ENCODE measurements at places on chromosomes 12 and 14.

DNA sequence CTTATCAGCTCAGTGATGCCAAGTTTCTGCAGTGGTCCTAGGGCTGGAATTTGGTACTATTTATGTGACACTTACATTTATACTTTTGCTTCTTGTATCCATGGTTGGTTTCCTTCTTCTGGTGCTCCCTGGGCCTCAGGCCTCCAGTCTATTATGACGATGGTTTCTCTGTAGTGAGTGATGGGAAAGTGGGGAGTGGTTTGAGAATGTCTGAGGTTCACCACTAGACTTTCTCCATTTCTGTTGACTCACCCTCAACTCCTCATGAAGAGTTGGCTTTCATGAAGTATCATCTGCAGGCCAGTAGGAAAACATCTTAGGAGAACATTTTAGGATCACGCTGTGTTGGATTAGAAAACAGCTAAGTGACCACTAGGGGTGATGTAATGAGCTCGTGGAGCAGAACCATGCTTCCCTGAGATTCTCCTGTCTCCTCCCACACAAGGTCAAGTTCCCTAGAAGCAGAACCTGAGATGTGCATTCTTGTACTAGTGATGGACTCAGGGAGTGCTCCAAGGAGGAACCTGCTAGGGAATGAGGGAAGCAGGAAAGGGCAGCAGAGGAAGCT is 32.1 kb downstream of the RPH3A start:
- DNase-seq, result no peak

DNA sequence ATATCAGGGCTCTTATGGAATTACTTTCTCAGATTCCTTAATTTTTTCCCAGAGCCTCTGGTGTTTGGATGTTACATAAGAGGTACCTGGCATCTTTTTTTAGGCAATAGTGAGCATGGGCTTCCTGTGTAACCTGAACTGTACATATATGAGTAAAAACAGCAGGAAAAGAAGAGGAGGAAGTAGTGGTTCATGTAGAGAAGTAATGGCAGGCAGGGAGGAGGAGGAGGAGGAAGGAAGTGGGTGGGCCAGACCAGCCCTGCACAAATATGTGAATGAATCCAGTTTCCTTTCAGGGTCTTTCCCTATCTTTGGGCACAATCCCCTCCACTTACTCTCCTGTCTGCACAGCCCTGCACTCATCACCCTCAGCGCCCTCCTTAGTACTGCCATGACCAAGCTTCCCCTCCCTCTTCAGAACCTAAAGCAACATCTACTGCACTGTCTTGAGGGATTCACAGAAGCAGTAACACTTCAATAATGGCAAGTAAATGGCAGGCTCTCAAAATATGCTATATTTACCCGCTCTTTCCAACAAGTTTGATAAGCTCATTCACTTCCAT is 40.9 kb upstream of the GSG1 start:
- DNase-seq, result no peak

DNA sequence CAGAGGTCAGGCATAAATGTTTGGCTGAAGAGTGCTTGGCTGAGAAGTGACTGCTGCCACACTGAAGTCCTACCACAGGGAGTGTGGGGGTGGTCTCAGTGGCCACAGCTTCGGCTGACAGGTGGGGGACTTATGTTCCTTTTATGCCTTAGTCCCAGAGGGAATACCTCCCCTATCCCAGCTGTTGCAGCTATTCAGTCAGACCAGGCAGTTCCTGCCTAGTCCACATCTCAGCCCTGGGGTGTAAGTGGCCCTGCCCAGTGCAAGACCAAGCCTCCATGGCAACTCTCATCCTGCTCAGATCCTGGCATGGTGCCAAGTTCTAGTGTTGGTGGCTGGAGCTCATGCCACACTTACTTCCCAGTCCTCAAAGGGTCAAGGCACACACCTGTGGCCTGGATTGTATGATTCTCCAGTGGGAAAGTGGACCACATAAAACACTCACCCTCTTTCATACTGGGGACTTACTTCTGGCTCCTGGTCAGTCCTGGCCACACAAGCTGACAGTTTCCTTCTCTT is 161.3 kb upstream of the CAND1 start:
- no peak for DNase-seq

DNA sequence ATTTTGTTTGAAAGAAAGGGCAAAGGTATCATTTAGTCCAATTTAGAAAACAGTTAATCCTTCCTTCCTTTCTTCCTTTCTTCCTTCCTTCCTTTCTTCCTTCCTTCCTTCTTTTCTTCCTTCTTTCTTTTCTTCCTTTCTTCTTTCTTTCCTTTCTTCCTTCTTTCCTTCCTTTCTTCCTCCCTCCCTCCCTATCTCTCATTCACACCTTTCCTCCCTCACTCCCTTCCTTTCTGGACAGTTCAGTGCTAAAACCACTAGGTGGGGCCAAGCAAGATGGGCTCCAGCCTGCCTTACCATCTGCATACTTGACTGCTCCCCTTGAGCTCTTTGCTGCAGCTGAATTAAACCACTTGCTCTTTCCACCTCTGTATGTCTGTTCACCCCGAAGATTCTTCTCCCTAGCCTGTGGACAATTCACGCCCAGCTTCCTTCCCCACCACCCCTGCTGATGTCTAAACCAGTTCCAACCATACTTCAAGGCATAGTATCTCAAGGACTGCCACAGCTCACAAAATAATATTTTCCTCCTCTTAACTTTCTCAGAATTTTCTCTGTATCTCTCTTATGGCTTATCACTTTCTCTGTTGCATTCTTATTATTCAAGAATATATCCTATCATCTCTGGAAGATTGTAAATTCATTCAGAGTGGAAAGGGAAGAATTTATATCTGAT is 78.0 kb downstream of the DBX2 start:
- no peak for DNase-seq

DNA sequence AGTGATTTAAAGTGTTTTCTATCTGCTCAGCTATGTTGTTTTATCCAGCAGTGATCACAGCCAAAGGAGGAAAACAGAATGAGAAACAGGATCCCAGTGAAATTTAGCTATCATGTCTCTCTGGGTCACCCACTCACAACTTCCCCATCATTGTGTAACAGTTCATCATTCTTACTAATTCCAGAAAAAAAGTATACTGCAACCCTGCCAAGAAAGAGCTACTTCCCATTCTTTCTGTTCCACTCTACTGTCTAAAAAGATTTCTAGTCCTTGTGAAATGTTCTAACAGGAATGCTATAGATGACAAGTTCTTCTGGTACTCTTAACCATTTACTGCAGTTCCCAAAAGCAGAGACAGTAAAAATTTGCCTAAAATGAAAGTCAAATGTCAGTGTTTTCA is 39.2 kb upstream of the CD163 start:
- no peak for DNase-seq

DNA sequence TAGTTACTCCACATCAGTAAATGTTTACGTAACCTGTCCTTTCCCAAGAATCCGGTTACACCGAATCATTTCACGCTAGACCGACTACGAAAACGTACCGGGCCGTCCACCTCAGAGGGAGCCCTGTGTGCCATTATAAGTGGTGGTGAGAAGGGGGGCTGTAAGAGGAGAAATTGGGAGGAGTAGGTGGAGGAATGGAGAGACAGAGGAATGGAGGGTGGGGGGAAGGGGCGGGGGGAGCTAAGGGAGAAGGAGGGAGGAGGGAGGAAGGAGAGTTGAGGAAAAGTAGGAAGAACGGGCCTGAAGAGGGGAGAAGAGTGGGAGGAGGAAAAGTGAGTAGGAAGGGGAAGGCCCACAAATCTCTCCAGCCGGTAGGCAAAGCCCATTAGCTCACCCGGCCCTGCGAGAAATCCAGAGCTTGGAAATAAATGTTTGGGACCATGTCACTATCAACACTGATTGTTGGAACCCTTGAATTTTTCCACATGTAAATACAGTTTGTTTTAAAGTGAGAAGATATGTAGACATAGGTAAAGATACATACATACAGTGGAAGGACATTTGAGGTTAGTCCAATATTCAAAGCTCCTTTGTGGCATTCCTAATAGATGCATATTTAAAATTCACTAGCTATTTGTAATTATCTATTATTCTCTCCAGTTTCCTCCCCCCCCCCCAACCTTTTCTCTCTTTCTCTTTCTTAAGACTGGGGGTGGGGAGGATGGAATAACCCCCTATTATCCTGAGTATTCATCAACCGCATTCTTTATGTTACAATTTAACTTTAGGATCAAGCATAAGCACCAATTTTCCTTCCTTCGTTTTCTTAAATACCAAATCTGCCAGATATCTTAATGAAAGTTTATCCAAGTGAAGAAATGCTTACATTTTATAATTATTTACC is 2.1 kb upstream of the FOXG1 start:
- peak; percentile 76 for DNase-seq

DNA sequence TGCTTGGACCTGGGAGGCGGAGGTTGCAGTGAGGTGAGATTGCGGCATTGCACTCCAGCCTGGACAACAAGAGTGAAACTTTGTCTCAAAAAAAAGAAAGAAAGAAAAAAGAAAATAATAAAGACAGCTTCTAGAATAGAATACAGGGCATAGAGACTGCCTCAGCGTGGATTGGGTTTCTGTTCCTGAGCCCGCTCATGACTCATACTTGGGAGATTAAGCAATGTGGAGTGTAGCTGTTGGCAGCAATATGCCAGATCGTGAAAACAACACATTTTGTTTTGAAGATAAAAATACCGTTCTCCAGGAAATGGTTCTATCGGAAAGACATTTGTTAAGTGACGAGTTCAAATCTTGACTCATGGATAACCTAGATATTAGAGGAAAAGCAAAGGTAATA is 67.2 kb downstream of the GLT1D1 start:
- no peak for DNase-seq

DNA sequence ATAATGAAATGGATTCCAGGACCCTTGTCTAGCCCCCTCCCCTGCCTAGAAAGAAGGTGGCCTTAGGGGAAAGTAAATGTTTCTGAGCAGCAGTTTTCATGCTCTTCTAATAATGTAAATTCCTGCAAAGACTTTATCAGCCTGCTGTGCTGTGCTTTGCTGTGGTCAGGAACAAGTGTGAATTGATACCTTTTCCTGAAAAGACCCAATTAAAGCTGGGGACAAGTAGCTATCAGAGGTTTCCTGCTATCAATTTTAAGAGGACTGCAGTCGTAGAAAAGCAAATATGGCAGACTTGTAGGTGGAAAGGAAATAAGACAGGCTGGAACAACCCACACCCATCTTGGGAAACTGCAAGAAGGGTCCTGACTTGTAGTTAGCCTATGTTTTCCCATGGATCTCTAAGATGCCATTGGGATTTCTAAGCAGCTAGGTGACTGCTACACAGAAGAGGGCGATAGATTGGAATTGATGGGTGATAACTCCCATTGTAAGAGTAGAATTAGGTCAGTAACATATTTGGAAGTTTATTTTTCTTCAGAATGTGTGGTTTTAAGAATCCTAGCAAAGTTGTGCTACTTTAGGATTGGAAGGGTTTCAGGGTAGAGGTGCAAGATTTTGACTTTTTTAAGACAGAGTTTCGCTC is 3.1 kb downstream of the DYNLL1 start:
- no peak for DNase-seq

DNA sequence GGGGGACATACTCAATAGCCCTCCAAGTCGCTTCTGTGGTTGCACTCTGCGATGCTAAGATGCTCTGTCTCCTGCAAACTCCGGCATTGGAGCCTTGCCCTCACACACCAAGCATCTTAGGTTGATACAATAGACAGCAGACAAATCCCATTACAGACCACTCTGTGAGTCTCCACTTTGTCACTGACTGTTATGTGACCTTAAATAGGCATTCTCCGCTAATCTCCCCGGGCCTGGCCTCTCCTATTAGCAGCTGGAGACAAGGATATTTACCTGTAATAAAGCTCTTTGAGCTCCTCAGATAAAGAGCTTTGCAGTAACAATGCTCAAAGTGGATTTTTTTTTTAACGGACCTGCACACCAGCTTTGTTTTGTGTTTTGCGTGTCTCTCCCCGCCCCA is 479.7 kb upstream of the TBX3 start:
- DNase-seq, result no peak

DNA sequence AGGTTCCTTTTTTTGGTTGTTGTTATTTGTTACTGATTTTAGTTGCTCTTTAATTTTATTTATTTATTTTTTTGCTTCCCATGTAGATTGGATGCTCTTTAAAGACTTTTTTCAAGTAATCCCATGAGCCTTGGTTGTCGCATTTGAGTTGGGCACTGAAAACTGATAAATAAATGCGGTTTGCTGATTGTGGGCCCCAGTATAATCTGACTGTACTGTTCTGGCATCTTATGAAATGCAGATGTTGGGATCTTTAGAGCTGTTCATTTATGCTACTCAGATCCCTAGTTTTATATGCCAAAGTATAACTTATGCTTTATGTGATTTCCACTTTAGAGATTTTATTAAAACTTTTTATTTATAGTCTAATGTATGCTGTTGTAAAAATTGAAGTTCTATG is 33.3 kb downstream of the WNK1 start:
- DNase-seq, result no peak

GRCh38 chr12:52145228-52146088 is 46.4 kb downstream of the KRT80 start:
- no peak for DNase-seq

- DNase-seq, result no peak
These were observed 42.6 kb upstream of the PRIMA1 start for GRCh38 chr14:93830753-93831461.

GRCh38 chr14:89618811-89619551 is 201.9 kb upstream of the FOXN3 start:
- DNase-seq, result peak; percentile 73

DNA sequence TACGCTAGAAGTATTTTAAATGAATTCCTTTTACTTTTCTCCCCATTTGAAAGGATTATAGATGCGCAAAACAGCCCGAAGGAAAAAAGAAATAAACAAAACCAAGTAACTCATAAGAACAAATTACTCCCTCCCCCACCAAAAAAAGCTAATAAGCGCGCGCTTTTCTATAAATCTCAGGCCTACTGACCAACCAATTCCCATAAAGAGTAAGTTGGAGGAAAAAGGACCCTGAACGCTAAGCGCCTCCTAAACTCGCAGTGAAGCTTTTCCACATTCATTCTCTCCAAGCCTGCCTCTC is 588 bp downstream of the MBIP start:
- DNase-seq, result no peak

- DNase-seq, result no peak
These were observed 156.2 kb downstream of the CACNA1C start for GRCh38 chr12:2208837-2209635.

DNA sequence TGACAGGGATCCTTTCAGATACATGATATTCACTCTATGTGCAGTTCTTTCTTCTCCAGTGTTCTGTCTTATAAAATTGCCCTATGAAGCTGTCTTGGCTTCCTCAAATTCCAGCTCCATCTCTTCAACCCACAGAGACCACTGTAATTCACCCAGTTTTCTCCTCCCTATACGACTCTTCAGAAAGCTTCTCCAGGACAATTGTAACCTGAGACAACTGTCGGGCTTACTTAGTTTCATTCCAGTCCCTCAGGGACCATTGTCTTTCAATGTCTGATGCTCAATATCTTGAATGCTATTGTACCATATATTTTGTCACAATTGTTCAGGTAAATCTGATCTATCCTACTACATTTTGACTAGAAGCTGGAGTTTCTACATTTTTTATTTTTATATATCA is 345.3 kb downstream of the RPL10L start:
- DNase-seq, result no peak

DNA sequence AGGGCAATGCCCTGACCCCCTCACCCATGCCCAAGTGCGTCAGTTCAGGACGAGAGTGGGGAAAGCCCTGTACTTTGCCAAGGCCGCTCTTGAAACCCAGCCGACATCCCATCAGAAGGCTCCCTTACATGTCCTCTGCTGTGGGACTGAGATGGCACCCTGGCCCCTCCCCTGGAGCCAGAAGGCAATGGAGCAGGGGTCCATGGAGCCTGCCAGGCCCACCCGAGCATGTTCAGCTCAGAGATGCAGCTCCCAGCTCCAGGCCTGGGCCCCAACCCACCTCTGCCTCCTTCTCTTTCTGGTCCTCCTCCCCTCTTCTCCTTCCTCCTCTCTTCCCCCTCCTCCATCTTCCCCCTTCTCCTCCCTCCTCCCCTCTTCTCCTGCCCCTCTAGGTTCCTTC is 95.5 kb downstream of the PAPOLA start:
- no peak for DNase-seq

Data from HAP-1 (cell line).